A549 treated with AZD2906 at 1 μM for 4 hours (cell line): ENCODE measurements at places on chromosomes 11 and 22. TPM values are rescaled to one million over a fixed set of nuclear protein-coding genes. Genes with fewer than 3 reads are reported as not detected.

Gene GTSE1
- 28.0 to 34.4 TPM (median 30.7 TPM) in 5 replicates for total RNA-seq

Gene ARHGAP42
- 3.6 to 5.7 TPM (median 4.6 TPM) in 5 replicates for total RNA-seq

Gene SCUBE2
- total RNA-seq, result 0.29 to 0.45 TPM (median 0.33 TPM) in 5 replicates

Gene CCDC81
- total RNA-seq, result 0.21 to 0.45 TPM (median 0.25 TPM) in 5 replicates

Gene RTN4RL2
- 44.0 to 92.2 TPM (median 83.4 TPM) in 5 replicates for total RNA-seq

Gene ASPHD2
- total RNA-seq, result 1.2 to 1.6 TPM (median 1.4 TPM) in 5 replicates

Gene OTOG
- total RNA-seq, result not detected in 5 replicates

Gene SPDYC
- total RNA-seq, result not detected in 5 replicates

Gene LIF
- total RNA-seq, result 21.0 to 32.4 TPM (median 28.2 TPM) in 5 replicates

Gene THYN1
- 16.6 to 18.9 TPM (median 17.9 TPM) in 5 replicates for total RNA-seq

Gene GNAZ
- 2.3 to 3.1 TPM (median 2.6 TPM) in 5 replicates for total RNA-seq

Gene C11orf86
- 42.7 to 73.3 TPM (median 62.7 TPM) in 5 replicates for total RNA-seq

Gene OR51E1
- not detected in 5 replicates for total RNA-seq

Gene ASCL2
- total RNA-seq, result 0.06 to 0.08 TPM in 2 of 5 replicates, not detected in the others

Gene RANGAP1
- 74.0 to 92.4 TPM (median 87.6 TPM) in 5 replicates for total RNA-seq

Gene SHISAL1
- total RNA-seq, result 2.3 to 3.1 TPM (median 2.4 TPM) in 5 replicates

Gene HBG2
- not detected in 5 replicates for total RNA-seq

Gene POTEH
- not detected in 5 replicates for total RNA-seq

Gene RAB36
- total RNA-seq, result 6.8 to 7.4 TPM (median 7.1 TPM) in 5 replicates

Gene RAG1
- total RNA-seq, result 0.10 to 0.71 TPM (median 0.39 TPM) in 5 replicates

Gene OR4A16
- not detected in 5 replicates for total RNA-seq

Gene WBP2NL
- 0.06 to 0.13 TPM (median 0.06 TPM) in 4 of 5 replicates, not detected in the other for total RNA-seq

Gene PTPRCAP
- 0.23 to 0.34 TPM (median 0.28 TPM) in 5 replicates for total RNA-seq

Gene TMEM45B
- total RNA-seq, result 0.06 to 0.13 TPM (median 0.08 TPM) in 5 replicates

Gene SYT7
- total RNA-seq, result 0.93 to 1.5 TPM (median 1.2 TPM) in 5 replicates
